ENCODE measurements at places on chromosomes 12 and 14.

DNA sequence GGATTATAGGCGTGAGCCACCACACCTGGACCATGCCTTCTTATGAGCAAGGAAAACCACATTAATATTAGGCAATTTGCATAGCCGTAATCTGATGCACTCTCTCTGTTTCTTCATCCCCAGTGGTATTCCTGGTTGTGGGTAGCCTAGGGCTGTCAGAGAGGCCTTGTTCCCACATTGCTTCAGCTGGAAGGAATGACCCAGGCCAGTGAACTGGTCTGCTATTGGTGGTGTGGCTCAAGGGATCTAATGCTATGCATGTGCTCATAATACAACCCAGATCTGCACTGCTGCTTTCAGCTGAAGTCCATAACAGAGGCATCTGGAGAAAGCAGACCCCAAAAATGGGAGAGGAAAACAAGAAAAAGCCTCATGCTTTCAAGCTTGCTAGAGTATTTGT is 33.1 kb upstream of the G2E3 start:
- no peak for DNase-seq

GRCh38 chr14:58850011-58850410 is 212.2 kb downstream of the DACT1 start:
- DNase-seq, result no peak

GRCh38 chr12:124736115-124737039 is 127.3 kb downstream of the SCARB1 start:
- no peak for DNase-seq

DNA sequence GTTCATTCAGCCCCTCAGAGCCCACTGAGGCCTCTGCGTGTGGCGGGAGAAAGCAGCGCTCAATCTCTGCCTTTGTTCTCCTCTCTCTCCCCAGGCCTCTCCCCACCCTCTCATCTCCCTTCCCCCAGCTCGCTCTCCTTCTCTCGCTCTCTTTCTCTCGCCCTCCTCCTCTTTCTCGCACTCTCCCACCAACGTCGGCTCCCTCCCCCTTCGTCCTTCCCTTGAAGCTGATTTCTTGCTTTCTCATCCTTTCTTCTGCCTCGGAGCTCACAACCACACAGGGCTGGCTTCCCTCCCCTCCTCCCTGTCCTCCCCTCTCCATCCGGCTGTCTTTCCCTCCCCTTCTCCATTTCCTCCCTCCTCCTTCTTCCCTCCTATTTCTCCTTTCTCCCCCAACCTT is 96.4 kb downstream of the LRRC74A start:
- DNase-seq, result no peak

DNA sequence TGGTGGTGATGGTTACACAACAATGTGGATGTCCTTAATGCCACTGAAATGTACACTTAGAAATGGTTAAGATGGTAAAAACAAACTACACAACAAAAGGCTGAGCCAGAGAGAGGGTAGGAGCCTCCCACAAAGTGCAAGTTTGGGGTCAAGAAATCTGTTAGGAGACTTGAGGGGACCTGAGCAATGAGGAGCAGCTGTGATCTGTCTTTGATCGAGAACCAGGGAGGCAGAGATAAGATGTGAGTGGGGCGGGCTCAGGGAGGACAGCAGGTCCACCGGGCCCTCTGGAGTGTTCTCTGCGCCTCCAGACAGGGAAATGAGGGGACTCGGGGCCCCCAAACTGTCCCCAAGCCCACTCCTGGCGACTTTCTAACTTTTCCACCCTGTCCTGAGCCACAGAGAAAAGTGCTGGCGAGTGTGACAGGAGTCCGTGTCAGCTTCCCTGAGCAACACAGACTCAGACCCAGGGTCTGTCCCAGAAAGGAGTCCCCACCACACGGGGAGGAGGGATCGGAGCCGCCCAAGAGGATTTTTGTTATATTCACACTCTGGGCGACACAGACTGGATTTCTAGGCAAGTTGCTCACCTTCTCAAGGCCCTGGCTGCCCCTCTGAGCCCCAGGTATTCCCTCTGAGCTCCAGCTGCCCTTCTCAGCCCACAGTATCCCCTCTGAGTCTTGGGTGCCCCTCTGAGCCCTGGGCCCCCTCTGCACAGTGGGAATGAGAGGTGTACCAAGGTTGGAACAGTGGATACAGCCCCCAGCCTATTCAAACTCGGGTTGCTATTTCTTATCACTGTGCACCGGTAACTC is 11.5 kb upstream of the SCARB1 start:
- no peak for DNase-seq

- no peak for DNase-seq
Observed at GRCh38 chr12:121580959-121581685, at the start of gene KDM2B. KDM2B (minus strand) TSS chr12:121581023; CDS start chr12:121580911, 112 bp downstream.
